ENCODE measurements at places on chromosomes 16 and 17.

GRCh38 chr16:69188716-69189115, 1.8 kb downstream of the SNTB2 start:
- DNase-seq: no peak

DNA sequence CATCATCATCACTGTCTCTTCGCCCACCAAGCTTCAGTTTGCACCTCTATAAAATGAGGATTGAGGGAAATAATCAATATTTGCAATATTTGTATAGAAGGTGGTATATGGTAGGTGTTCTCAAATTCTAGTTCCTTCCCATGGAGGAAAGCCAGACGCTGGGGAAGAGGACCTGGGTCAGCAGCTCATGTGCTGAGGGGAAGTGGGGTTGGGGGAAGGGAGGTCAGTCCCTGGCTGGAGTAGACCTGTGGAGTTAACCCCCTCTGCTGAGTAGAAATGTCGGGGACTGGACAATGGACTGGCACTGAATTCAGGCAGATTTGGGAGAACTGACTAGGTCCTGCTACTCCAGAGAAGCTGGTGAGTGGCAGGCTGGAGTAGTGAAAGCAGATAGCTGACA, 12.8 kb upstream of the ITGB3 start:
- no peak for DNase-seq

GRCh38 chr17:55261311-55261710, 3.4 kb upstream of the HLF start:
- DNase-seq: no peak

- no peak for DNase-seq
Observed at GRCh38 chr17:8940866-8941471, 24.5 kb downstream of the PIK3R5 start.

- DNase-seq: no peak
Observed at GRCh38 chr16:10923650-10924214, 18.5 kb downstream of the DEXI start.

DNA sequence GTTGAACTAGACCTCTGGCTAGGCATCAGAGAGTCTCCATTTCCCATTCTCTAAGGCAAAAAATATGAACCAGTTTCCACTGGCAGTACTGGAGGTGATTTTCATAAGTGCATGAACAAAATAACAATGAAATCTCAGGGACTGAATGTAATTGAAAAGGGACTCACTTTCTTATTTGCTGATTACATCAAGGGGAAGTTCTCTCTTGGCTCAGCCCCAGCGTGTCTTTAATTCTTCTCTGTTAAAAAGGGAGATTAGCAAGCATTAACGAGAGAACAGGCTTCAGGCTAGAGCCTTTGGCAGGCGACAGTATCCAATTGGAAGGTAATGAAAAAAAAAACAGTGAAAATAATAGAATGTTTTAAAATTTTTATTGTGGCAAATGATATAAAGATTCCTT, 34.0 kb upstream of the ADAMTS18 start:
- no peak for DNase-seq

DNA sequence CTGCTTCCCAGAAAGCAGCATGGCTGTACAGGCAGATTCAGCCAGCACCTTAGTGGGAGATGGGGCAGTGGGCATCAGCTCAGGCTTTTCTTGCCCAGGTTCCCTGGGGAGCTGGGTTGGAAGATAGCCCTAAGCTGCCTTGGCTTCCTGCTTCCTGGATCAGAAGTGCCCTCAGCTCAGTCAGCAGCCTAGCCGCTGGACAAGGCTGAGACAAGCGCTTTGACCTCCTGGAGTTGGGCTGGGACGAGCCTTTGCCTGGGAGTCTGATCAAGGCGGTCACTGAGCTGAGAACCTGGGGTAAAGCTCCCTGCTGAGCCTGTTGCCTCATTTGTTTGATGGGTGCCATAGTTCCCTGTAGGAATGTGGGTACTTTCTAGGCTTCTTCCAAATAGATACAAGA, 190.0 kb downstream of the RAB11FIP4 start:
- no peak for DNase-seq

DNA sequence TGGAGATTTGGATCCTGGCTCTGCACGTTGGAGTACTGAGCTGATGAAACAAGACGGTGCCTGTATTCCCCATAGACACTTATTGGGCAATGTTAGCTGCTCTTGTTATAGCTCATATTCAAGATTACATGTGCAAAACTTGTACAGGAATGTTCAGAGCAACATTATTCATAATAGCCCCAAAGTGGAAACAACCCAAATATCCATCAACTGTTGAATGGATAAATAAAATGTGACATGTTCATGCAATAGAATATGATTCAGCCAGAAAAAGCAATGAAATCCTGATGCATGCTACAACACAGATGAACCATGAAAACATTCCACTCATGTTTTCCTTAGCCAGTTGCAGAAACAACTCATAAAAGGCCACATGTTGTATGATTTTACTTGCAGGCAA, 5.7 kb upstream of the SDR42E1 start:
- DNase-seq: no peak

GRCh38 chr17:51046514-51047384, 73.9 kb downstream of the SPAG9 start:
- peak; percentile 82 for DNase-seq

DNA sequence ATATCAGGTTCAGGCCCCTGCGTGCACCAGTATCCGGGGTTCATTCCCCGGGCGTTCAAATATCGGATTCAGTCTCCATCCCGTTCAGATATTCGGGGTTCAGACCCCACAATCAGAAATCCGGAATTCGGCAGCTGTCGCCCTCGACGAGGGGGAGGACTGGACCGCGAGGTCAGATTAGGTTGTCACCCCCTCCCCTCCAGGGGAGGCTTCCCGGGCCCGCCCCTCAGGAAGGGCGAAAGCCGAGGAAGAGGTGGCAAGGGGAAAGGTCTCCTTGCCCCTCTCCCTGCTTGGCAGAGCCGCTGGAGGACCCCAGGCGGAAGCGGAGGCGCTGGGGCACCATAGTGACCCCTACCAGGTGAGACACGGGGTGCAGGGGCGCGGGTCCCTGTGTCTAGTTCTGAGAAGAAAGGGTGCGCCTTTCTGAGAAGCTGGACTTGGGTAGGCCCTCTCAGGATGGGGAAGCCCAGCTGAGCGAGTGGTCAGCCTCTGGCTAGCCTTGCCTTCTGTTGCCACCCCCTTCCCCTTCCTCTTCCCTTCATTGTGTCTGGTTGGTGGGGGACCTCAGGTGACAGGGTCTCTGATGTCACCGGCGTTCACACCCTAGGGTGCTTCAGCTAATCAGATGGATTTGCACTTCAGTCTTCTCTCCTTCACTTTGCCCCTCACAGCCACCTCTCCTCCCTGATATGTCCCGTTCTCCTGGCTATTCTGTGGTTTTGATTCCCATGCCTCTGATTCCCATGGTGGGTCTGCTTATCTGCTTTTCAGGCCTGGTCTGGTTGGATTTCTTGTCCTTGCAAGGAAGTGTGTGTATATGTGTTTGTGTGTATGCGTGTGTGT, 844 bp downstream of the TAOK2 start:
- DNase-seq: no peak

GRCh38 chr17:42361781-42362186, 26.5 kb downstream of the STAT3 start:
- no peak for DNase-seq

- no peak for DNase-seq
Observed at GRCh38 chr17:4433515-4434031, at the start of gene SPNS3. Gene SPNS3, plus strand, starts transcription at chr17:4433940. Its CDS starts 28 bp downstream, at chr17:4433968.

DNA sequence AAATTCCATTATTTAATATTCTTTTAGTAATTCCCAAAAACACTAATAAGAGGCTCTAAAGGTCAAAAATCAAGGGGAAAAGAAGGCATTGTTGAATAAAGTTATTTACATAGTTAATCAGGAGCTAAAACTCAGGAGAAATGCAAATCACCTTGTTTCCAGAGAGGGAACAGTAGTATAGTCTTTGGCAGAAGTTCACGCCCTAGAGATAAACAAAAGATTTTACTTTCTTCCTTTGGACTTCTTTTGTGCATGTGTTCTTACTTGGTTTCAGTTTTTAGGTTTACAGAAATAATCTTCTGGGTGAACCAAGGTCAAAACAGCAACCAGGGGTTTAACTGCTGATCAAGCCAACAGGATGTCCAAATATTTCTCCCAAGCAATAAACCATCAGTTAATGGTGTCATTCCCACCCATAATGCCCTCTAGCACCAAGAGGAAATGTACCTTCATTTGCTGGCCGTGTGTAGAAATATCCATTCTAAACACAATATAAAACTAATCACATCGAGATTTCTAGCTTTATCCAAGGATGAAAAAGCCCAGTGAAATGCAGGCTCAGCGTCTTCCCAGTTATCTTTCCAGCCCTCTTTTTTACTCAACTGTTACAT, 518.8 kb upstream of the SOX9 start:
- DNase-seq: no peak

DNA sequence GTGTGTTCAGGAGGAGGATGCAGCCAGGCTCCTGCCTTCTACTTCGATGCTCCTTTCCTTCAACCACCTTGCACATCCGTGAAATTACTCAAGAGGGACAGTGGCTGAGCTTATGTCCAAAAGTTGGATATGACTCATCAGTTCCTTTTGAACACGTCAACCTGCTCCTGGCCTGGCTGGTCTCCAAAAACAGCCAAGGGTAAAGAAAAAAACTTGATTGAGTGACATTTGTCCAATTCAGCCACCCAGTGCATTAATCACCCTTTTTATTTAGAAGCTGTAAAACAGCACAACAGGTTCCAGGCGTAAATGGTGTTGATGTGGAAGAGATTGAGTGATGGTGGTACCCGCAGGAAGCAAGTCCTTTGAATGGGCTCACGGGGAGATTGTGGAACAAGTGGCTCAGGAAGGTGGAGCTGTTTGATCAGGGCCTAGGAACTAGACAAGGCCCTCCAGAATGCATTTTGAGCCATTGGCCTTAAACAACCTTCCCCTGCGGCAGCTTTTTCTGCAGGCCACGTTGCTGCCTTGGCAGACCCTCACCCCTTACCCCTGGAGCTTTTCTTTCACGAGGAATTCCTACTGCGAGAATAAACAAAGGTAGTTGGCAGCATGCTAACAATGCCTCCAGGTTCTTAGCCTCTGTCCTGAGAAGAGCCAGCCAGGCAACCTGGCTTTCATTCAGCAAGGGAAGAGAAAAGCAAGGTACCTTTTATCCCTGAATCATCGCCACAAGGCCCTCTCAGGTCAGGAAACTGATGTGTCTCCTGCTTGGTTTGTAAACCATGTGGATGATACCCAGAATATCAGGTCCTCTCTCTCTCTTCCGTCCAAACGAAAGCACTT, 173.3 kb upstream of the CACNG5 start:
- DNase-seq: no peak

DNA sequence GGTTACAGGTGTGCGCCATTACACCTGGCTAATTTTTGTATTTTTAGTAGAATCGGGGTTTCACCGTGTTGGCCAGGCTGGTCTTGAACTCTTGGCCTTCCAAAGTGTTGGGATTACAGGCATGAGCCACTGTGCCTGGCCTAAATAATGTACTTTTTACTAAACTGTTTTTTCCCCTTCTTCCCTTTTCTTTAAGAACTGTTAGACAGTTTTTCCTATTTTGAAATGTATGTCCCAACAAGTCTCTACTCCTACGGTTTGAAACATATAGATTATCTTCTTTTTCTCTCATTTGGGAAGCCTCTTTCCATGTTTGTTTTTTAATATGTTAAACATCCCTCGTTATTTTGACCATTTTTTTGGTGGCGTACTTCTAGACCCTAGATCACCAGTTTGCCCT, 9.6 kb downstream of the UTP18 start:
- no peak for DNase-seq

DNA sequence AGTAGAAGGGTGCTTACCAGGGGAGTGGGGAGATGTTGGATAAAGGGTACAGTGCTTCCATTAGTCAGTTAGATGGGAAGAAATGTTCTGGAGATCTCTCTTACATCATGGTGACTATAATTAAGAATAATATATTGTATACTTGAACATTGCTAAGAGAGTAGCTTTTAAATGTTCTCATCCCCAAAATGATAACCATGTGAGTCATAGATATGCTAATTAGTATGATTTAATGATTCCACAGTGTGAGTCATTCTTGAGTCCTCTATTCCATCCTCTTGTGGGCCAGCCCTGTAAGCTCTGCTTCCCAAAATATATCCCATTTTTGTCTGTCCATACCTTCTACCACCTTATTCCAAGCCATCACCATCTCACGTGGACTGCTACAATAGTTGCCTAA, 80.6 kb upstream of the CDH11 start:
- DNase-seq: no peak

DNA sequence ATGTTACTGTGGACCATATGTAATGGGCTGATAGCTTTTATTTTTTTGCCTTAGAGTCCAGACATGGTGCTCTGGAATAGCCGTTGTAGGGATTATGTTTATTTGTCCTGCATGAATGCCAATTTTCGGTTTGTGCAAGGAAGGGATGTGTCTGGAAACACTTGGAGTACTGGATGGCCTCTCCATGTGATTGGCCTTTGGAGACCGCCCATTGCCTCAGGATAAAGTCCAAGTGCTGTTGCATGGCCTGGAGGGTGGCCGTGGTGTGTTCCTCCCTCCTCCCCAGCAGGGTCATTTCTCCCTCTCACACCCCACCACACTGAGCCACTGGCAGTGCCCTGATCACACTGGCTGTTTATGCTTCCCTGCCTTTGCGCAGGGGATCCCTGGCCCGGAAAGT, 93.9 kb downstream of the MSI2 start:
- DNase-seq: no peak

GRCh38 chr17:74235040-74235581, 21.7 kb downstream of the TTYH2 start:
- no peak for DNase-seq

DNA sequence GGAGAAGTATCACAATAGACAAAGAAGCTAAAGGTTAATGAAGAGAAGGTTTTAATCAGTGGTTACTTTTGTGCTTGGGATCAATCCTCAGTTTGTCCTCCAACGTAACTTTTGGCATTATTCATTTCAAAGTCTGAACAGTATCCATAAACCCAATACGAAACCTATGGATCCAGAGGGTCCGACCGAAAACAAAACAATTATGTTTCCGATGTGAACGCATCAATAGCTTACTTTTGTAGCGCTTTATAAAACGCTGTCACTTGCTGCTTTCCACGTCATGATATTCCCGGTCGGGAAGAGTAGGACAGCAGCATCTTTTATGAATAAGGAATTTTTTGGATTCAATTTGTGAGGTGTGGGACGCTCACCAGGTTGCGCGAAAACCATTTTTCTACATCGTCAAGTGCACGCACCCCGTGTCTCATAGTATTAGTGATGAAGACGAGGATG, 383.8 kb downstream of the ZFHX3 start:
- DNase-seq: no peak

- DNase-seq: no peak
Observed at GRCh38 chr16:64159976-64160375, 961.9 kb downstream of the CDH11 start.

DNA sequence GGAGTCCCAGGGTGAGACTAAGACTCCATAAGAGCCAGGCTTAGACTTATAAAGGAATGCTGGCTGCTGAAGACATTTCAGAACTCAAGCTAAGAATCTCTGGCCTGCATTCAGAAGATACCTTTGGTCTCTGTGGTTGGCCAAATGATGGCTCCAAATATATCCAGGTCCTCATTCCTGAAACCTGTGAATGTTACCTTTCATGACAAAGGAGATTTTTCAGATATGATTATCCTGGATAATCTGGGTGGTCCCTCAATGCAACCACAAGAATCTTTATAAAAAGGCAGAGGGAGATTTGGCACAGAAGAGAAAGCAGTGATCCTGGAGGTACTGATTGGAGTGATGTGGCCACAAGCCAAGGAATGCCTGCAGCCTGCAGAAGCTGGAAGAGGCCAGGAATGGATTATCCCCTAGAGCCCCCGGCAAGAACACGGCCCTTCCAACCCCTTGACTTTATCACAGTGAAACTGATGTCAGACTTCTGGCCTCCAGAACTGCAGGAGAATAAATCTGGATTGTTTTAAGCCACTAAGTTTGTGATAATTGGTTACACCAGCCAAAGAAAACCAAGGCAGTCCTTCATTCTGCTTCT, 253.3 kb downstream of the SLC39A11 start:
- no peak for DNase-seq
